ENCODE measurements at places on chromosomes 3 and 15.

DNA sequence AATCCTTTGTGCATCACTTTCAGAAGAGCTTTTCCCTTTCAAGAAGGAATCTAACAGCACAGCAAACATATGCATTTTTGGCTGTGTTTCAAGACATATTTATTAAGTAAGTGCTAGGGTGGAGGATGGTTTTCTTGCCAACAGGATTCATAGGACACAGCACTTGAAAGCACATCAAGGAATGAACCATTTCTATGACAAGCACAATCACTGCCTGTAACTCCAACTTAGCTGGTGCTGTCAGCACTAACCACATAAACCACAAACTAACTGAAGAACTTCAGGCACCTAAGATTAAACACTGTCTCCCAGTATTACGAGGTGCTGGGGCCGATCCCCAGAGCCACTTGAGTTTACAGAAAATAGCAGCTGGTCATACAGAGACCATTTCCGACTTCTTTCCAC is 35.4 kb upstream of the SPRED1 start:
- DNase-seq, result no peak

DNA sequence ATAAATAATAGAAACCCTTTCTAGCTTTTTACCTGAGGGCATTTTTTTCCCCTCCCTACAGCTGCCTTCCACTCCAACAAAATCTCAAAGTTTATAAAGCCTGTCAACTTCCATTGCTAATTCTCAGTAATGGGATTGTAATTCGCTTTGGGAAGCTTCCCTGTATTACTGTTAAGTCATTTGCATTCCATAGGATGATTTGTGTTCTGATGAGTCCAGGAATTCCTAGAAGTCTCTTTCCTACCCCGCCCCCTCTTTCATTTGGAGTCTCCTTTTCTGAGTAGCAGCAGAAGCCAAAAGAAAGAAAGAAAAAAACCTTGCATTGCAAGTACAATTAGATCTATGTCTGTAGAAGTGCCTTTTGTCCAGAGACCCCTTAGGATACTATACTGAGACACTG is 1033.3 kb downstream of the IGSF11 start:
- no peak for DNase-seq

DNA sequence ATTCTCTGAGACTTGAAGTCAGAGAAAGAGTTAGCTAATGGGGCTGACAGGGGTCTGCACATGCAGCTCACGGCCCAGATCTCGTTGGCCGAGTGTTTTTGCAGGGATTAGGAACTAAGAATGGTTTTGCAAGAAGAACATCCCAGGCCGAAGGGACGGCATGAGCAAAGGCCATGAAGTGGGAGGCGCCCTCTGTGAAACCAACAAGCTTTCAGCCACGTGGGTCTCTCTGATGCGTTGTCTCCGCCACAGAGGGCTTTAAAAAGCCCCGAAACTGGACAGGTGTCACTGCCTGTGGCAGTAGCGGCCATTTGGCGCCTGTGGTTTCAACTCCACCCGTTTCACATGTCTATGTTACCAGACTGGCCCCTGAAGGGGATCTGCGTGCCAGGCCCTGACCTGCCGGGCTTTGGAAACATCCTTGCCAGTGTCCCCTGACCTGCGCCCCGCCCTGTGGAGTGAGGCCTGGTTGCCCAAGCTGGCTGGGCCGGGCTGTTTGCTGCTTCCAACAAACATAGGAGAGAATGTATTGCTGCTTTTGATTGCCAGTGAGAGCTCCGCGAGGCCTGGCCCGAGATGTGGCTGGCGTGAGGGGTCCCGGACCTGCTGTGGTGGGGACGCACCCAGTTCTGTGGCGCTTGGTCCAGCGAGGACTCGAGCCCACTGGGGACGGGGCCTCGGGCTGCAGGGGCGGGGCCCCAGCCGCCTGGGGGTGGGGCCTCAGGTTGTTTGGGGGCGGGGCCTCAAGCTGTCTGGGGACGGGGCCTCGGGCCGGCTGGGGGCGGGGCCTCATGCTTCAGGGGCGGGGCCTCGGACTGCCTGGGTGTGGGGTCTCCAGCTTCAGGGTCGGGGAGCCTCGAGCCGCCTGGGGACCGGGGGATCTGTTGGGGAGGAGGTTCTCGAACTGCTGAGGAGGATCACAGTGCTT is 30.4 kb downstream of the GOLGA6L2 start:
- no peak for DNase-seq

- no peak for DNase-seq
These were observed 65.2 kb downstream of the GTPBP8 start for GRCh38 chr3:113055961-113056360.

GRCh38 chr3:129994883-129995559 is 20.5 kb downstream of the TRH start:
- DNase-seq, result no peak

DNA sequence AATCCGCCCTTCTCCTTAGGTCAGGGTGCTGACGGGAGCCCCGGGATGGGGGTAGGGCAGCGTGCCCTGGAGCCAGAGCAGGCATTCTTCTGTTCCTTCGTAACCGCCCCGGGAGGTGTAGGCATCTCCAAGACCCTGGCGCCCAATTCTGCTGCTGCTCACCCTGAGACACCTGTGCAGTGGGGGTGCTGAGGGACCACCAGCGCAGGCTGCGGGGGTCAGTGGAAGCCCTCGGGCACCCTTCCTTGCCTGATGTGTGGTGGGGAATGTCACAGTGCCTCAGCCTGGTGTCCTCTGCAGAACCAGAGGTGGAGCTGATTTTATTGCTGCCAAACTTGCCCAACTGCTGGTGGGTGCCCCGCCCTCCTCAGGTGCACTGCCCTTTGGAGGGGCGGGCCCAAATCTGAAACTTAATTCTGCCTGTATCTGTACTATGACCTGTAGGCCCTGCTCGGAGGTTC is 7.3 kb downstream of the CSK start:
- DNase-seq, result no peak

- no peak for DNase-seq
These were observed 40.8 kb downstream of the RHCG start for GRCh38 chr15:89455535-89455934.

DNA sequence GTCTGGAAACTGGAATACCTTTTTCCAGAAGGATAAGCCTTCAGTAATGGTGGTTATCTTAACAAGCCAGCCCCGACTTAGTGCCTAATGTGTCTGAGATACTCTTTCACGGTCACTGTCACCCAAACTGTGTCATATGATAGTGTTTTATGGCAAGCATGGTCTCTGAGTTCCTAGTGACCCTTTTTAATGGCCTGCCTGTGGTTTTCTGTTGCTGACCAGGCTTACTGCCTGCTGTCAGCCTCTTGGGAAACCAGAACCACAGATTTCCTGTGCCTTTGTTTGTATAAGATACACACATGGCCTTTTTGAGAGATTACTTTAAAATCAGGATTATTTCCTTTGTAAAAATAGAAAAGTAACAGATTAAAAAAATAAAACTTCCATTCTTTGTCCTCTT is 22.4 kb downstream of the HPS3 start:
- no peak for DNase-seq

- DNase-seq, result no peak
These were observed 50.7 kb downstream of the UMPS start for GRCh38 chr3:124780761-124781475.

DNA sequence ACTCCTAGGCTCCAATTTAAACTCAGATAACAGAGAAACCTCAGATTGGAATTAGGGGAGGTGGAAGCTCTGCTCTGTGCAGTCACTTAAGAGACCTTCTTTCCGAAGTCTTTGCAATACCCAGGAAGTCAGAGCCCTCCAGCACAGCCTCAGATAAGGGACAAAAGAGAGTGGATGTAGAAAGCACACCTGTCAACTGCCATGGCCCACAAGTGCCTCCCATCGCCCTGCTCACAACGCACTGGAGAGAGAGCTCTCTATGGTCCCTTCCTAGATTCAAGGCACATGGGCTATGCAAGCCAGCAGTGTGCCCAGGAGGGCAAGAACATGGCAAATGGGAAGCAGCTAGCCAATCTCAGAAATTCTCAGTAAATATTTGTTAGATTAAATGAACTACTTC is 47.3 kb upstream of the TBL1XR1 start:
- no peak for DNase-seq

DNA sequence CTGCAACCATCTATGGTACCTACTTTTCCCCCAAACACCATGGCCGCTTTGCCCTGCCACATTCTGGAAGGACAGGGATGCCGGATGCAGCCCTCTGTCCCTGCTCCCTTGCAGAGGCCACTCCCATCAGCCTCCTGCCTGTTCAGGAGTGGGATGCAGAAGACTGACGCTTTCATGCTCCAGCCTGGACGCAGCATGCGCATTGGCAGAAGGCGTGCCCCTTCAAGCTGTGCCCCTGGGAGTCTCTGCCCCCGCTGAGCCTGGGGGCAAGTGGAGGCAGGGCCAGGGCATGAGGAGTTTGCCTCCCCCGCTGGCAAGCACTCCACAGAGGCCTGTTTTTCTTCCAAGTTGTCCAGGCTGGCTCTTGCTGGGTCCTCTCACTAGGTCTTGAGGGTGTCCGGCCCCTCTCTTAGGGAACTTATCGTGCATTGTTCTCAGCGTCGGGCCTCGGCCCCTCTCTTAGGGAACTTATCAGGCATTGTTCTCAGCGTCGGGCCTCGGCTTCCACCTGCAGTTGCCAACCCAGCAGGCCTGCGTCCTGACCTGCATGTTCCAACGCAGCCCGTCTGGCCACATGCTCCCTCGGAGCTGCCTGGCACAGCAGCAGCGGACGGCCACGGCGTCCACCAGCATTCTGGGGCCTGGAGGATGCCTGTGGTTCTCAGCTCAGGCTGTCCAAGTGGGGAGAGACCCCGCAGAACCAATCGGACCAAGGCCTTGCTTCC is 14.6 kb upstream of the SNRPA1 start:
- DNase-seq, result no peak

GRCh38 chr3:118637846-118638245 is 396.8 kb downstream of the IGSF11 start:
- DNase-seq, result no peak
